ENCODE measurements at places on chromosomes 4 and X. TPM values are rescaled to one million over a fixed set of nuclear protein-coding genes. Genes with fewer than 3 reads are reported as not detected.

TGIF2LX gene
- polyA plus RNA-seq: not detected

OPN1MW gene
- polyA plus RNA-seq: not detected

FAM133A gene
- 0.27 TPM for polyA plus RNA-seq

ERAS gene
- not detected for polyA plus RNA-seq

APLN gene
- 7.0 TPM for polyA plus RNA-seq

CCDC158 gene
- 0.07 TPM for polyA plus RNA-seq

SORCS2 gene
- polyA plus RNA-seq: 2.1 TPM

MID2 gene
- polyA plus RNA-seq: 0.79 TPM

PALLD gene
- polyA plus RNA-seq: 233 TPM

KIF4A gene
- 0.05 TPM for polyA plus RNA-seq

HAND2 gene
- polyA plus RNA-seq: 115 TPM

TRIML1 gene
- not detected for polyA plus RNA-seq

MORC4 gene
- polyA plus RNA-seq: 2.1 TPM

GDPD2 gene
- not detected for polyA plus RNA-seq

SHROOM4 gene
- 6.3 TPM for polyA plus RNA-seq

C4orf17 gene
- polyA plus RNA-seq: not detected

ZIC3 gene
- not detected for polyA plus RNA-seq

EFNB1 gene
- 27.1 TPM for polyA plus RNA-seq

HPGD gene
- 0.18 TPM for polyA plus RNA-seq

PCDH7 gene
- polyA plus RNA-seq: 1.00 TPM

FBXW7 gene
- 14.8 TPM for polyA plus RNA-seq

GNRHR gene
- not detected for polyA plus RNA-seq
